Esophagus muscularis mucosa (tissue), 4 donors: ENCODE measurements at places on chromosomes 4 and X.

- H3K36me3 ChIP-seq, result no peaks in the 10 kb centered on the region
- no peaks in the 10 kb centered on the region for H3K4me1 ChIP-seq
- H3K27ac ChIP-seq, result no peak overlapping the region
- H3K27me3 ChIP-seq, result no peaks in the 10 kb centered on the region
These were observed 1662.8 kb upstream of the ADGRL3 start for GRCh38 chr4:59537246-59537886.

DNA sequence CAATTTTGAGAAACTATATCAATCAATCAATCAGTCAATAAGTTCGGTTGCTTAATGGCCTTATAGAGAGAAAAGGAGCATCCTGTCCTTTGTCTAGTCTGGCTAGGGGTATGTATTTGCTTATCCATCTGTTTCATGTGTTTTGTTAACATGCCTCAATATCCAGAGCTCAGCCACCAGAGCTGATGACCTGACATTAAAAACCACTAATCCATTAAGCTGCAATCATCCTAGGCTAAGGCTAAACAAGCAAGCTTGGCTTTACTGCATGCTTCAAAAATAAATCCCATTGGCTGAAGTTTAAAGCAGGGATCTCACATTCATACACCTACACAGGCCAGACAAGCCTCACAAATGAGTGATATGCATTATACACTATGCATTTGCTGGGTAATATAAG is 139.7 kb downstream of the INPP4B start:
- no peak for DNase-seq
- no peaks in the 10 kb centered on the region for H3K4me1 ChIP-seq
- H3K27ac ChIP-seq, result no peak overlapping the region

DNA sequence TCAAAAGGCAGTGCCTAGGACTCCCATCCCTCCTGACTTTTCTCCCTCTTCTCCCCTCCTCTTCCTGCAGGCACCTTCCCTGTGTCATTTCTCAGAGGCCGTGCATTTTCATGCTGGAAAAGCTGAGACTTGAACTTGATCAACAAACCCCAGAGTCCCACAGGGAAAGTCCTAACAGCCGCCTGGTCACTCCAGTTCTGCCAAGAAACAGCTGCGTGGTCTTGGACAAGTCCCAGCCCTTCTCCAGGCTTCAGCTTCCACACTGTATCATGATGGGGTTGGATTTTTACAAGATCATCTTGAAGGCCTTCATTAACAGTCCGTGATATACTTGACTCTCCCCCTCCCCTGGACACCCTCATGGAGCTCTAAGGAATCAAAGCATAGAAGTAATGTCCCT is 366.0 kb downstream of the BCOR start:
- H3K4me3 ChIP-seq, result no peak overlapping the region
- H3K27me3 ChIP-seq, result no peaks in the 10 kb centered on the region
- no peak for DNase-seq
- H3K4me1 ChIP-seq, result peaks cover 34% of the 10 kb centered on the region
- no peaks in the 10 kb centered on the region for H3K36me3 ChIP-seq

- H3K4me3 ChIP-seq, result no peak overlapping the region
- no peak for DNase-seq
- H3K27me3 ChIP-seq, result no peaks in the 10 kb centered on the region
These were observed 37.9 kb upstream of the RAP2C start for GRCh38 chrX:132257116-132257515.

- no peaks in the 10 kb centered on the region for H3K36me3 ChIP-seq
- no peak overlapping the region for H3K4me3 ChIP-seq
- H3K27me3 ChIP-seq, result no peaks in the 10 kb centered on the region
- H3K27ac ChIP-seq, result no peak overlapping the region
- no peaks in the 10 kb centered on the region for H3K4me1 ChIP-seq
These were observed 204.5 kb upstream of the IGFBP7 start for GRCh38 chr4:57314636-57315035.

GRCh38 chr4:5203309-5203992 is 152.2 kb downstream of the STK32B start:
- H3K27ac ChIP-seq, result no peak overlapping the region
- H3K36me3 ChIP-seq, result no peaks in the 10 kb centered on the region
- DNase-seq, result no peak
- H3K4me3 ChIP-seq, result no peak overlapping the region

GRCh38 chrX:54786967-54787366 is 11.1 kb downstream of the ITIH6 start:
- DNase-seq, result no peak
- H3K4me3 ChIP-seq, result no peak overlapping the region
- no peaks in the 10 kb centered on the region for H3K36me3 ChIP-seq
- H3K27ac ChIP-seq, result no peak overlapping the region
- no peaks in the 10 kb centered on the region for H3K4me1 ChIP-seq
- H3K27me3 ChIP-seq, result no peaks in the 10 kb centered on the region

- no peaks in the 10 kb centered on the region for H3K36me3 ChIP-seq
- H3K4me3 ChIP-seq, result peak overlapping the region; percentile 62
- H3K27ac ChIP-seq, result peak overlapping the region; percentile 89
- DNase-seq, result no peak
- H3K27me3 ChIP-seq, result no peaks in the 10 kb centered on the region
- H3K4me1 ChIP-seq, result peaks cover 15% of the 10 kb centered on the region
These were observed 725 bp downstream of the SMC1A start for GRCh38 chrX:53421772-53422085.

- H3K4me3 ChIP-seq, result no peak overlapping the region
- H3K27ac ChIP-seq, result no peak overlapping the region
- no peaks in the 10 kb centered on the region for H3K4me1 ChIP-seq
- no peaks in the 10 kb centered on the region for H3K36me3 ChIP-seq
- no peaks in the 10 kb centered on the region for H3K27me3 ChIP-seq
These were observed 39.0 kb downstream of the CCDC158 start for GRCh38 chr4:76381986-76382385.

GRCh38 chr4:123017636-123018395 is 95.4 kb upstream of the NUDT6 start:
- H3K4me1 ChIP-seq, result peaks cover 11% of the 10 kb centered on the region
- H3K4me3 ChIP-seq, result no peak overlapping the region
- H3K27ac ChIP-seq, result no peak overlapping the region
- H3K27me3 ChIP-seq, result no peaks in the 10 kb centered on the region

- no peak overlapping the region for H3K4me3 ChIP-seq
- no peak for DNase-seq
- H3K4me1 ChIP-seq, result peaks cover 5% of the 10 kb centered on the region
- no peaks in the 10 kb centered on the region for H3K27me3 ChIP-seq
- H3K36me3 ChIP-seq, result no peaks in the 10 kb centered on the region
- H3K27ac ChIP-seq, result no peak overlapping the region
These were observed 37.5 kb upstream of the IL13RA2 start for GRCh38 chrX:115054876-115055275.

GRCh38 chr4:77007358-77008230 is 58.0 kb downstream of the SEPTIN11 start:
- peak overlapping the region; percentile 45 for H3K27ac ChIP-seq
- no peak for DNase-seq
- H3K4me3 ChIP-seq, result no peak overlapping the region
- H3K27me3 ChIP-seq, result no peaks in the 10 kb centered on the region
- peaks cover 12% of the 10 kb centered on the region for H3K36me3 ChIP-seq
- H3K4me1 ChIP-seq, result peaks cover 52% of the 10 kb centered on the region

DNA sequence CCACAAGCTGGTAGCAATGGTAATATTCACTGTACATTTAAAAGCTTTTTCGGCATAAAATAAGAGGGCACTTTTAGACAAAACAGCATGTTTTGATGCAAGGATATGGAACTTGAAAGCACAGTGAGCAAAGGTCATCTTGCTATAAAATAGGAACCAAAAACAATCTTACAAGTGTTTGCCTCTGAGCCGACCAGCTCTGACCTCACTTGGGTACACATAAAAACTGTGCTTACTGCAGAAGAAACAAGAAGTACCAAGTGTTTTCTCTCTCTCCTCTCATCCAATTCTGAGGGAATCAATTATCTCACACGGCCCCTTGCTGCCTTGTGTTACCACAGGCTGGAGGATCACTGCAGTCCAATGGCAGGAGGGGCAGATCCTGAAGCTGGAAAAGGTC is 4.8 kb upstream of the IQSEC2 start:
- H3K4me3 ChIP-seq, result no peak overlapping the region
- no peak for DNase-seq
- no peaks in the 10 kb centered on the region for H3K36me3 ChIP-seq
- H3K4me1 ChIP-seq, result peaks cover 57% of the 10 kb centered on the region
- no peak overlapping the region for H3K27ac ChIP-seq

DNA sequence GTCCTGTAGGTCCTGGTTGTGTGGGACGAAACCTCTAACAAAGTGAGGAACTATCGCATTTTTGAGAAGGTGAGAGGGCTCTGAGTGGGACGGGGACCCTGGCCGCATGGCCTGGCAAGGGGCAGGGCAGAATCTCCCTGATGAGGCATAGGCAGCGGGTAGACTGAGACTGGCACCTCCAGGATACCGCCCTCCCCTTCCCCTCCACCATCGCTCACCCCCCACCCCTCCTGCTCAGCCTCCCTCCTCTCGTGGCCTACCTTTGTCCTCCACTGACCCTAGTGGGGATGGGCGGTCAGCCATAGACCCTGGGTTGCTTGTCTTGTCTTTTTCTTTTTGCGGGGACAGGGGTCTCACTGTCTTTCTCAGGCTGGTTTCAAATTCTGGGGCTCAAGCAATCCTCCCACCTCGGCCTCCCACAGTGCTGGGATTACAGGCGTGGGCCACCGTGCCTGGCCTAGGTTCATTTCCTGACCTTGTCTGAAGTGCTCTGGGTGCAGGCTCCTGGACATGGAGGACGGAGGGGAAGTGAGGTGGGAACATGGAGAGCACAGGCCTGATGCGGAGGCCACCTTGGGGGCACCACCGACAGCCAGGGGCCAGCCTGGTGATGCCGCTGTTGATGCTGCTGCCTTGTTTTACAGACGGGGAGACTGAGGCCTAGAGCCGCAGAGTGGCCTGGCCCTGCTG is 10.5 kb upstream of the ADD1 start:
- peaks cover 79% of the 10 kb centered on the region for H3K36me3 ChIP-seq
- no peak overlapping the region for H3K4me3 ChIP-seq
- no peak for DNase-seq
- H3K27me3 ChIP-seq, result no peaks in the 10 kb centered on the region
- no peak overlapping the region for H3K27ac ChIP-seq

- H3K4me3 ChIP-seq, result no peak overlapping the region
- no peaks in the 10 kb centered on the region for H3K36me3 ChIP-seq
- DNase-seq, result no peak
- no peaks in the 10 kb centered on the region for H3K27me3 ChIP-seq
- peak overlapping the region; percentile 57 for H3K27ac ChIP-seq
- H3K4me1 ChIP-seq, result peaks cover 85% of the 10 kb centered on the region
These were observed 81.7 kb downstream of the RTL5 start for GRCh38 chrX:72050011-72050410.
